ENCODE measurements at places on chromosomes 3 and 15.

GRCh38 chr3:57080171-57080570 is 19.7 kb downstream of the SPATA12 start:
- DNase-seq, result no peak

- no peak for DNase-seq
Observed at GRCh38 chr3:144810160-144810559, 838.5 kb downstream of the DIPK2A start.

DNA sequence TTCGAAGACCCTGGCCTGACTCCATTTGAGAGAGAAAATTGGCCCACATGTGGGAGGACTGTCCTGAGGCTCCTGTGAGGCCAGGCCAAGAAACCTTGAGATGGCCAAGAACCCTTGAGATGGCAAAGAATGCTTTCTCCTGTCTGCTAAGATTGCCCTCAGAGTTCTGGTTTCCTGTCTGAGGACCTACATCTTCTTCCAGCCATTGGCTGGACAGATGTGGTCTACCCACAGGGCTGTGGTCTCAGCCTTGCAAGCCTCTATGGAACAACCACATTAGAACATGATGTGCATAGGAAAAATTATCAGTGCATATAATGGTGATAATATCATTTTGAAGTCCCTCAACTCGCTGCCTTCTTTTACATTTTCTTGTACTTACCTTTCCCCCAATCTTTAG is 10.8 kb upstream of the RASA2 start:
- DNase-seq, result no peak

DNA sequence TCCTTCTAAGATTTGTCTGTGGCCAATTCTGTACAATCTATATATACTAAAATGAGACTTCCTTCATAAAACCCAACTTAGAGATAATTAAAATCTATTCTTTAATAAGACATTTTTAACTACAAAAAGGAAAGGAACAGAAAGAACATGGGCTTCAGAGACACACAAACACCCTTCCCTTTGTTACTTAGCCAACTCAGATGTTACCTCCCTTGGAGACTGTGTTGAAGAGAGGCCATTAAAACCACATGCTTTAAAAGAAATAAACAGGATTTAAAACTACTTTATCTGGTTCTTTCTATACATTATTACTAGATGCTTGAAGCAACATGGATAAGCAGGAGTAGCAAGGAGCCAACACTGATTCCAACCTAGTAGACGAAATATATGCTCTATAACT is 42.0 kb downstream of the LRRFIP2 start:
- DNase-seq, result no peak

GRCh38 chr3:18027161-18027939 is 284.9 kb upstream of the TBC1D5 start:
- peak; percentile 72 for DNase-seq

GRCh38 chr15:72426753-72427152 is 28.6 kb downstream of the TMEM202 start:
- DNase-seq, result no peak

- peak; percentile 95 for DNase-seq
Observed at GRCh38 chr3:172749230-172749965, 1.1 kb upstream of the ECT2 start.

- no peak for DNase-seq
Observed at GRCh38 chr3:75650191-75650590, 13.9 kb upstream of the FRG2C start.

- DNase-seq, result no peak
Observed at GRCh38 chr3:43542328-43543043, 79.3 kb downstream of the ANO10 start.
